ENCODE measurements at places on chromosomes 5 and 9.
A peak's percentile ranks its signal among the peaks of the same experiment; 100 is the strongest.

- no peak for DNase-seq
Measured at GRCh38 chr9:15306068-15306756, 804 bp downstream of the TTC39B start.

GRCh38 chr5:7220156-7220555, 175.8 kb upstream of the ADCY2 start:
- no peak for DNase-seq

DNA sequence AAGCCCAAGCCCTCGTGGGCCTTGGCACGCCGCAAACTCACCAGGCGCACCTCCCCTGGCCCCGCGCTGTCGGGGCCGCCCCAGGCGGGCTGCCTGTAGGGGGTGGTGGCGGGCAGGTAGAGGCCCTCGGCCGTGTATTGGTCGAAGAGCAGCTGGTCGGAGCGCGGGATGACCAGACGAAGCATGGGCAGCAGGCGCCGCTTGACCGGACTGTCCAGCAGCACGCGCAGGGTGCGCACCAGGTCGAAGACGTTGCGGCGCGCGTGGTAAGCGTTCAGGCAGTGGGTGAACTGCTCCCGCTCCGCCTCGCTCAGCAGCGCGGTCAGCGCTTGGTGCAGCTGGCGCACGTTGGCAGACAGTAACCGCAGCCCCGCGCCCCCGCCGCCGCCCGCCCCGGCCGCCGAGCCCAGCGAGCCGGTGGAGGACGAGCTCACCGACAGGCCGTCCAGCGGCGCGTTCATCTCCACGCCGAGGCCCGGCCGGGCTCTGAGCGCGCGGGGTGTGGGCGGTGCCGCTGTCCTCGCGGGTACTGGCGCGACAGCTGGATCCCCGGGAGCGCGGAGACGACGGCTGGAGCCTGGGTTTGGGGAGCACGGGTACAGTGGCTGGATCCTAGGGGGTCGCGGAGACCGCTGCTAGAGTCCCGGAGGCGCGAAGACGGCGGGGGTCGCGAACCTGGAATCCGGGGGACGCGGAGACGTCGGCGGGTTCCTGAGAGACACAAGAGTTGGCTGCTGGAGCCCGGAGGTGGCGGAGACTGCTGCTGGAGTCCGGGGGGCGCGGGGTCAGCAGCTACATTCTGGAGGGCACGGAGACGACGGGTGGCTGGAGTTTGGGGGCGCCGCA, 709 bp downstream of the WHRN start:
- DNase-seq: peak; percentile 35

DNA sequence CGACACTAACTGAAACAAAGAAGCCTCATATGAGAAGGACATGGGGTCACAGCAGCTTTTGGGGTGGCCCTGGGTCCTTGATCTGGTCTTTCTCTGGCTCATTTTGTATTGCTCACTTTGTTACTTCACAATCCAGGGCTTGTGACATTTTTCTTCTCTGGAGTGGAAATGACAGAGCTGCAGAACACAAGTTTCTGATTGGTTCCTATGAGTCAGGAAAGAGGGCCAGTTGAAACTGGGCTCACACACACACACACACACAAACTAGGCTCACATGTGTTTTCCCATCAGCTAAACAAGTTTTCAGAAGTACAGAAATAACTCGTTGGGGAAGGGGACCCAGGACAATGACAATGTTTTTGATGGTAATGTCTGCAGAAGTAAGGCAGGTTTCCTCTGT, 54.3 kb downstream of the TMC1 start:
- no peak for DNase-seq

- DNase-seq: no peak
Measured at GRCh38 chr9:130500340-130501180, 55.8 kb downstream of the ASS1 start.

GRCh38 chr5:57698802-57699201, 216.2 kb upstream of the ACTBL2 start:
- no peak for DNase-seq

- no peak for DNase-seq
Measured at GRCh38 chr9:98248737-98249474, 6.5 kb downstream of the TBC1D2 start.

DNA sequence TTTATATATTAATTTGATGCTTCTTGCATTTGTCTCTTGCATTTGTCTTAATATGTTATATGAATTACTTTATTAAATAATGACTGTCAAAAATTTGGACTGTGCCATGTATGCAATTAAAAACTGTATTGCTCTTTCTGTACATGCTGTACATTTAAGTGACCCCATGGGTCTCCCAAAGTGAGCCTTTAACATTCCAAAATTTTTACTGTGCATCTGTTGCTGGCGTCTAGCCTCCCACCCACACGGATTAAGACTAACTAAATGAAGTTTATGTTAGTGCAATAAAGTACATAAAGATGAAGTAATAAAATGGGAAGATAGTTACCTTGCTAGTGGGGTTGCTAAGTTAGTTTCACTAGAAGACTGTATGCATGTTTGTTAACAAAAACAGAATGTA, 48.5 kb downstream of the ADAMTS19 start:
- DNase-seq: no peak

DNA sequence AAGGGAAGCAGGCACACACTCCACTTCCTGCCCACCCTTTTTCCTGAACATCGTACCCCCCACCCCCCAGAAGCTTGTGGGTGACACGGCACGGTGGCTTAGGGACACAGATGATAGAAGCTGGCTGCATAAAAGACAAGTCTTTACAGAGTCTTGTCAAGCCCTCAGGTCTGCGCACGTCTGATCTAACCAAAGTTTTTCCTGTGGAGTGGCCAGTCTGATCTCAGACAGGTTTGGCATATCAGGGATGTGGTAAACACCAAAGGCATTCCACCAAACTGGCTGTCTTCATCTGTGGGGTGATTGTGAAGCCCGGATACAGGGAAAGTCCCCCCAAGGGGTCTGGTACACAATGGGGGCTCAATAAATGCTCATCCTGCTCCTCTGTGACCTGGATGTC, 50.0 kb downstream of the CRB2 start:
- DNase-seq: no peak

Measured in GM12891 (cell line).